Activated T-helper 17 cell treated with anti-CD3 and anti-CD28 coated beads, Interleukin-2, amount 50 U/mL, for 72 hours (primary cell): ENCODE measurements at places on chromosomes 5 and 9.

DNA sequence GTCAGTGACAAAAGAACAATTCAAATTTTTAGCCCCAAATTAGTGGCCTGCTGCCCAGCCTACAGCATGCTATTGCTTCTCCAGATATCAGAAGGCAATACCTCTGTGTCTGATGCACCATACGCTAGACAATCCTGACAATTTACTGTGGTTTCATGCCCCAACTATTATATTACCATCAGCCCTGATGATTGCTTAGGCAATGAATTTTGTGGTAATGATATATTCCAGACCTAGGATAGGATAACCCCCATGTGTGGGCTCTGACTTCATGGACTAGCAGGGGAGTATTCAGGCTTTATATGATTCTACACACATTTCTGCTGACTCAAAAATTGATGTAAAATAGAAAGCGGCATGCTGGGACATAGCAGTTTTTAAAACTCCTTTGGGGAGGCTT is 168.7 kb upstream of the FST start:
- ATAC-seq = no peak

- no peak for ATAC-seq
These were observed 15.8 kb downstream of the DNAJA1 start for GRCh38 chr9:33040792-33041431.

GRCh38 chr9:127977009-127977883 is 3.5 kb downstream of the EEIG1 start:
- no peak for ATAC-seq

- no peak for ATAC-seq
These were observed 8.7 kb downstream of the TTC39B start for GRCh38 chr9:15298362-15298761.

- no peak for ATAC-seq
These were observed 6.6 kb downstream of the C1QTNF2 start for GRCh38 chr5:160363660-160364395.

DNA sequence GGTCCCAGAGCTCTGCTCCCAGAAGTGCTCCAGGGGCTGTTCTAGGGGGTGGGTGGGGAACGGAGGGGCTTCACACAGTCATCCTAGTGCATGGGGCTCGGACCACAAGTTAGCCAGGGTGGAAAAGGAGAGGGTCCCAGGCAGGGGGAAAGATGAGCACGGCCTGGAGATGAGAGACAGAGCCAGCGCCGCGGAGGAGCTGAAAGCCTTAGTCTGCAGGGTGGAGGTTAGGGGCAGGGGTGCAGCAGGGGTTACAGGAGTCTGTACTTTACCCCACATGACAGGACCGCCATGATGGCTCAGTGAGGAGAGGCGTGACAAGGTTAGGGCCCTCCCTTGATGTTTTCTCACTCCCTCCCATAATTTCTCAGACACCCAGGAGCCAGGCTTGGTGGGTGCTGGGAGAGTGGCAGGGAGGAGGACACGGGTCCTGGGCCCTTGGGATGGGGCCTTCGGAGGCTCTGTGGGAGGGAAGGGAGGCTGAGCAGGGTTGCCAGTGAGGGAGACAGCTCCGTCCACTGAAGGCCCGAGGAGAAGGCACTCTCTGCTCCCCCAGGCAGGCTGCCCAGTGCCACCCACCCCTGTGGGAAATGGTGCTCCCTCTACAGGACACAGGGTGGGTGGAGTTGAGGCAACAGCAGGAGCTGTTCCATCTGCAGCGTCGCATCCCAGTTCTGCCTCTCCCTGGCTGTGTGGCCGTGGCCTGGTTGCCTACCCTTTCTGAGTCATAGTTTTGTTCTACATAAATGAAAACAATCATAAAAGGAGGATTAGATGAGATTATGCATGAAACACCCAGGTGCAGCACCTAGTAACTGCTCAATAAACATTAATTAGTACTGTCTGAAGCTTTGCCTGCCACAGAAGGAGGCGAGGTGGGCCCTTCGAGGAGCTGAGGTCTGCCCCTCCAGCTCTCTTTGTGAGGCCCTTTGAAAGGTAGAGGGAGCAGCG is 66.2 kb downstream of the NDST1 start:
- no peak for ATAC-seq

GRCh38 chr5:10213316-10213715 is 36.4 kb downstream of the ATPSCKMT start:
- ATAC-seq = no peak

- ATAC-seq = no peak
These were observed 119.6 kb upstream of the IL12B start for GRCh38 chr5:159449925-159450324.

GRCh38 chr5:60633341-60633740 is 66.6 kb downstream of the DEPDC1B start:
- no peak for ATAC-seq

DNA sequence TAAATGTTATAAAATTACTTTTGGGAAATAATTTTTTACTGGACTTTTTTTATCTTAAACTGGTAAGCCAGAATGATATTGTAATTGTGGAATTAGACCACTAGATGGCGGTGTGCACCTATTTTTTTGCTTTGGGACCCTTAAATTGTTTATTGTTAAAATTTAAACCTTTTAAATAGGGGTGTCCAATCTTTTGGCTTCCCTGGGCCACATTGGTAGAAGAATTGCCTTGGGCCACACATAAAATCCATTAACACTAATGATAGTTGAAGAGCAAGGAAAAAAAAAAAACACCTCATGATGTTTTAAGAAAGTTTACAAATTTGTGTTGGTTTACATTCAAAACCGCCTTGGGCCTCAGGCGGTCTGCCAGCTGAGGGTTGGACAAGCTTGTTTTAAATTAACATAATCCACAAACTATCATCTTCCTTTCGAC is 28.4 kb upstream of the GADD45G start:
- no peak for ATAC-seq

DNA sequence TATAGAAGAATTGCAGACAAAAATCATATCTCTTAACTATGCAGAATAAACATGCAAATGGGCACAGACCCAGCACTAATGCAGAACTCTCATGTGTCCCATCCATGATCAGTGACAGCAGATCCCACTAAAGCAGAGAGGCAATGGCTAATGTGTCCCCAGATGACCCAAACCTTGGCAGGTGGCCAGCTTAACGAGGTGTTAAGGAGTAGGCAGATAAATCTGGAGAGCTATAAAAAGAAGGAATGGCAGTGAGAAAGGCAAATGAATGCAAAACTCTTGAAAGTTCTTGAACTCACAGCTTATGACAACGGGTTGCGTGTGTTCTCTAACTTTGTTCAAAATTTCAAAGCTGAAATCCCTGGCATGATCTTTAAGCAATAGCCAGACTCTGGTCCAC is 265.4 kb downstream of the RASEF start:
- no peak for ATAC-seq

GRCh38 chr5:33766023-33766422 is 125.8 kb downstream of the ADAMTS12 start:
- ATAC-seq = no peak

DNA sequence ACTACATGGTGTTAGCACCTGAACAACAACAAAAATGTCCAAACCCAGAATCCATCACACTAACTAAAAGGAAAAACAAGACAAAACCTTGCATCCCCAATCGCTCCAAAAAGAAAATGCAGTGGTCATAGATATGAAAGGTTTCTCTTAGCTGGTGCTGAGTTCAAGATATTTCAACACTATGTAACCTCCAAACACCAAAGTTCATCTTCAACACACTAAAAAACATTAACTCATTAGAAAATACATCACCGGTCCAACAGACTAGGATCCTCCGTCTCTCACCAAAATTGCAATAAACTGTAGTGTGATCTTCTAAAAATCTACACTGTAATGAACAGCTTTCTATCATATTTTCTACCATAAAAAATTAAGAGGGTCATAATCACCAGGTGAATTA is 60.8 kb downstream of the ECPAS start:
- no peak for ATAC-seq

DNA sequence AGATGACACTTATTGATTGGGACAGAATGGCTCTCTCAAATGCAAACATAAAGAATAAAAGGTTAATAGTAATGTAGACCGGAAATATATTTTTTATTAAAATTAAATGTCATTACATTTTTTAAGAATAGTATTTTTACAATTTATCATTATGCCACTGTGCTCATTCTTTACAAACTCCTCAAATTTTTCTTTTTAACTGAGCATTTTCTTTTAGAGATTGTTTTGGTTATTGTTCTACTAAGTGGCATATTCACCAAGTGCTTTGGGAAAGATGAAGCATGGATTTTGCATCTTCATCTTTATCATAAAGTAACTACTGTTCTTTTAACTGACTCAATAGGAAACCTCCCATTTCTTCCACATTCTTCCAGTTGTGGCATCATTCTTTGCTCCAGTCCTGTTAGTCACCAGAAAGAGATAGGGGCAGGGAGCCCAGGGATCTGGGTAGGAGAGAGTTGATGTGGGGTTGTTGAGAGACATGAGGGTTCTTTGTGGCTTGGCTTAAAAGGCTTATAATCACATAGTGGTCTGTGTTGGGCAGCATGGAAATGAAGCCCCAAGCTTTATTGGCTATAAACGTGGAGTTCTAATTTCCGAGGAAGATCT is 69.8 kb downstream of the SYK start:
- ATAC-seq = no peak

DNA sequence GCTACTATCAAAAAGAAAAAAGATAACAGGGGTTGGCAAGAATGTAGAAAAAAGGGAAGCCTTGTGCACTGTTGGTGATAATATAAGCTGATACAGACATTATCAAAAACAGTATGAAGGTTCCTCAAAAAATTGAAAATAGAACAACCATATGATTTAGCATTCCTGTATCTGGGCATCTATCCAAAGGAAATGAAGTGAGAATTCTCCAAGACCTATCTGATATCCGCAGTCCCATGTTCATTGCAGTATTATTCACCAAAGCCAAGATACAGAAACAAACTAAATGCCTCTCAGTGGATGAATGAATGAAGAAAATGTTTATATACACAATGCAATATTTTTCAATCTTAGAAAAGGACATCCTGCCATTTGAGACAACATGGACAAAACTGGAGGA is 1943.3 kb downstream of the MAT2B start:
- ATAC-seq = no peak

DNA sequence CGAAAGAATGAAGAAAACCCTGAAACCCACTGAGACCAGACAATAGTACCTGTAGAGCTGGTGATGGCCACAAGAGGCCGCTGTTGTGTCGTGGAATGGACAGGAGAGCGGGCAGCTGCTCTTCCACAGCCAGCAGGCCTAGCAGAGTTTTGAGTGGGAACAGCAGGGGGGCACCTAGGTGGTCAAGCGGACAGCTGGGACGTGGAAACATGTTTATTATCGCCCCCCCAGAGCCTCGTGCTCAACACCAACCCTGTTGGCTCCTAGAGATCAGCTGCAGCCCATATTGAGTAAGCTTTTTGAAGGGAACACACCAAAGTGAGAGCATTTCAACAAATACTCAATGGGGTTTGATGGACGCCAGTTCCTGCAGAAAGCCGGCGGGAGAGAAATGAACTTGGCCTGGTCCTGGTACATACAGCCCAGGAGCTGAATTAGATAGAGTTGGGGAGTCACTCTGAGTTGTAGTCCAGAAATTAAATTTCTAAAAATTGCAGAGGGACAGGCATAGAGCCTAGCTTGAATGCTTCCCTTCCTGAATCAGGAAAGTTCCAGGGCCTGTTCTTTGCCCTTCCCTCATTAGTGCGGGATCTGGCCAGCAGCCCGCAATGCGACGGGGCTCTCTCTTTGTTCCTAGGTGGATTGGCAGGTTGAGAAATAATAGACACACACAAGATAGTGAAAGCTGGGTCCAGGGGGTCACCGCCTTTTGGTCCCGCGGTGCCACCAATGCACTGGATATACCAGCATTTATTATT is 33.8 kb downstream of the MFAP3 start:
- ATAC-seq = peak; percentile 86
